ENCODE measurements at places on chromosomes 3 and 15.
A peak's percentile ranks its signal among the peaks of the same experiment; 100 is the strongest.

DNA sequence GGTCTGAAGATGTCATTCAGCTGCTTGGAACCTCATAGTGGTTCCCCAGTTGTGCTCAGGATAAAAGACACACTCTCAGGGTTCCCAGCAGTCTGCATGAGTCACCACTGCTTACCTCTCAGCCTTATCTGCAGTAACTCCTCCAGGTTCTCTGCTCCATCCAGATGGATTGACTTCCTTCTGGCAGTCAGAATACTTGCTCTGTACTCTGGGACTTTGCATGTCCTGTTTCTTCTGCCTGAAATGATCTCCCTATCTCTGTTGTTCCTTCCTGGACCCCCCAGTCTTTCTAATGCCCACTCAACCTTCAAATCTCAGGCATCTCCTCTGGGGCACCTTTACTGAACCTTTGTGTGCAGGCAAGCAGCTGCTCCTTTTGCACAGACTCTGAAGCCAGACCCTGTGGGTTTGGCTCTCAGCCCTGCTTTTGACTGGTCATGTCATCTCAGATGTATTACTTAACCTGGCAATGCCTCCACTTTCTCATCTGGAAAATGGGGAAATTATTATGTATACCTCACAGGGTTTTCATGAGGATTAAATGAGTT, 38.4 kb downstream of the ITPR1 start:
- DNase-seq: no peak

- DNase-seq: peak; percentile 51
Observed at GRCh38 chr3:12194209-12194608, 35.5 kb upstream of the TIMP4 start.

DNA sequence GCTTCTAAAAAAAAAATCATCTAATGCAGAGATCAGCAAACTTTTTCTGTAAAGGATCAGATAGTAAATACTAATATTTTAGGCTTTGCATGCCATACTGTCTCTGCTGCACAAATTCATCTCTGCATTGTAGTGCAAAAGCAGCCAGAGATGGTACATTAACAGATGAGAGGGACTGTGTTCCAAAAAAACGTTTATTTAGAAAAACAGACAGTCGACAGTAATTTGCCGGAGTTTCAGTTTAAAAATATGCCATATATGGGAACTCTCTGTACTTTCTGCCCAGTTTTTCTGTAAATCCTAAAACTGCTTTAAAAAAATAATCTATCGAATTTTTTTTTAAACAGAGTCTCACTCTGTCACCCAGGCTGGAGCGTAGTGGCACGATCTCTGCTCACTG, 14.3 kb downstream of the MINDY2 start:
- DNase-seq: no peak

DNA sequence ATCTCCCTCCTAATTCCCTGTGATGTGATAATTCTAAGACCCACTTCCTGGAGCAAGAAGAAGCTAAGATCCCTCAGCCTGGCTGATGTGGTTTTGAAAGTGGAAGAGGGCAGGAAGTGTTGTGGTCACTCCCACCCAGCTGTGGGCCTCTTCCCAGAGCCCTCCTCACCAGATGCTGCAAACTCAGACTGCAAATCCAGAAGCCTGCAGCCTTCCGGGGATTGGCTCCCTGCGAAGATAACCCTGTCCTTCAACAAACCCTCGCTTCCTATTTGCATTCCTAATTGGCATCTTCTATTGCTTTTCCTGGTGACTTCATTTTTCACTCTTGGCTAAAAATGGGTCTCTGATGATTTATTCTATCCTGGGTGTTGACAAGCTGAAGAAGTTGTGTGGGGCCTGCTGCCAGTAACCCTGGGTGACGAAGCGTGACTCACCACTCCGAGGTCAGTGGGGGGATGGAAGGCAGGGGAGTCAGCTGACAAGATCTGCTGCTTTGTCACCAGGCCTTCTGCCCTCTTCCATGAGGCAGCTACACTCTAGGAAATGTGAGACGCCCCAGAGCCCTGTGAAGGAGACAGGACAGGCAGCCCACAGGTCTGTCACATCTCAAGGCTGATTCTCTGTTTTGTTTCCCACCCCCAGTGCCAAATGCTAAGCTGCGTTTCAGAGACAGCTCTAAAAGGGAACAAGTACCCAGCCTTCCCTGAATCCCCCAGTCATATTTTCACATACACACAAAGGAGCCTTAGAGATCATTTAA, 99.7 kb upstream of the LIPC start:
- DNase-seq: peak; percentile 74

DNA sequence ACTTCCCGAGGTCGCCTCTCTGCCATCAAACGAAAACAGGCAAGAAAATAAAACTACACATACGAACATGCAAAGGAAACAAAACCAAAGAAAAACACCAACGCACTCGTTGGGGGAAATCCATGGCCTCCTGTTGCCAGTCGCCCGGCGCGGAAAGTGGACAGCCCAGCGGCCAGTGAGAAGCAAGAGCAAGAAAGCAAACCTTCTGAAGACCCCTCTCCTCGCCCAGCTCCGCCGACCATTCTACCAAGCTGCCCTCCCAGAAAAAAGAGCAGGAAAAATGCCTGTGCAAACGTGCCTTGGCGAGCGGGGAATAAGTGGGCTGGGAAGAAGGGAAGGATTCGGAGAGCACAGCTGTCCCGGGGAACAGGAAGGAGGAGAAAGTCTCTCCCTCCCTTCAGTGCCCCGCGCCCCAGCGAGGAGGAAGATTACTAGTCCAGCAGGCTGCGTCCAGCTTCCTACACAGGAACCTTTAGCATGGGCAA, 802 bp upstream of the NECTIN3 start:
- peak; percentile 5 for DNase-seq

GRCh38 chr3:100902572-100902971, 90.6 kb downstream of the ABI3BP start:
- DNase-seq: no peak

DNA sequence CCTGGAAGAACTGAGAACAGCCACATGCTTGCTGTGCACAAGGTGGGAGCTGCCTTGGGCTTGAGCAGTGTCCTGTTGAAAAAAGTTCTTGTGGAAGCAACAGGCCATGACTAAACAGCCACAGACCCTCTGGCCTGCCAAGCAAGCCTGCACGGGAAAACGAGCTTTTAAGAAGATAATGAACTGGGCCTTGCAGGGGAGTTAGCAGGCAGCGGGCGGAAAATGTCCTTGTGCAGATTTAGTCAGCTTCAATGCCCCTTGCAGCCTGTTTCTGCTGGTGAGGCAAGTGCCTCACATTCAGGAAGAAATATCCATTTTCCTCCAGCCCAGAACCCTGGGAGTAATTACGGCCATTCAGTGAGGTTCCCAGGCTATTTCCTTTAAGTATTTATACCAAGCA, 126.2 kb upstream of the KLHL25 start:
- no peak for DNase-seq

GRCh38 chr3:78812166-78812565, 955.6 kb downstream of the ROBO1 start:
- no peak for DNase-seq

- DNase-seq: peak; percentile 74
Observed at GRCh38 chr3:120908030-120908794, at the start of gene STXBP5L. Gene STXBP5L (plus strand): TSS chr3:120908205. CDS start chr3:120909579, 1,374 bp downstream.

DNA sequence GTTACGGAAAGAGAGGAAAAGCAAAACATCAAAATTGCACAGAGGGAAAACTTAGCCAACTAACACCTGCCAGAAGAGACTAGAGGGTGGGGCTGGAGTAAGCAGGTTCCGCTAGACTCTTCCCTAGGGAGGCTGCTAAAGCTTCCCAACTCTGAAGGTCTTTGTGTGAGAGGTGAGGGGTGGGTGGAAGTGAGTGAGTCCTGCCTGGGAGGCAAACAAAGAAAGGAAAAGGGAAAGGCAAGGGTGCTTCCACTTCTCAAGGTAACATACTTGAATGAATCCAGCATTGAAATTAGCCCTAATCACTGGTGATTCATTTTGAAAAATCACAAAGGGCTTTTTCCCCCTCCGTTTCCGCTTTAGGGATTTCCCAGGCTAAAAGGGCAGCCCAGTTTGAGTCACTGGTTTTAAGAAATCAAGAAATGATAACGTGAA, 220.5 kb upstream of the ADAMTS9 start:
- no peak for DNase-seq

DNA sequence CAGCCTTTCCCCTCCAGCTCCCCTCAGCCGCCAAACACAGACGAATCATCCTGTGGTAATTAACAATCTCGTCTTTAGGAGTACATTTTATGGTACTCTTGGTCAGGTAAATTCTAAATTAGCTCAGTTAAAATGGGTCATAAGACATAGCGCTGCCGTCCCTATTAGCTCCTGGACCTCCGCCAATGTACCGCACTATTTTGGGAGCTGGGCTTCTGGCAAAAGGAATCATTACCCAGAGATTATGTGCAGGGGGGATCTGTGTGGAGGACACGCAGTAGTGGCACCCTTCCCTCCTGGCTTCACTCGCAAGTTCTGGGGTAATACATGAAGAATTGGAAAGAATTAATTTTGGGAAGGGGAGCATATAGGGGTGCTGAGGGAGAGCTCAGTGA, 68.6 kb upstream of the ONECUT1 start:
- DNase-seq: no peak

- DNase-seq: no peak
Observed at GRCh38 chr15:50017522-50017921, 101.5 kb downstream of the ATP8B4 start.

GRCh38 chr3:176055836-176056235, 1141.4 kb downstream of the TBL1XR1 start:
- no peak for DNase-seq

DNA sequence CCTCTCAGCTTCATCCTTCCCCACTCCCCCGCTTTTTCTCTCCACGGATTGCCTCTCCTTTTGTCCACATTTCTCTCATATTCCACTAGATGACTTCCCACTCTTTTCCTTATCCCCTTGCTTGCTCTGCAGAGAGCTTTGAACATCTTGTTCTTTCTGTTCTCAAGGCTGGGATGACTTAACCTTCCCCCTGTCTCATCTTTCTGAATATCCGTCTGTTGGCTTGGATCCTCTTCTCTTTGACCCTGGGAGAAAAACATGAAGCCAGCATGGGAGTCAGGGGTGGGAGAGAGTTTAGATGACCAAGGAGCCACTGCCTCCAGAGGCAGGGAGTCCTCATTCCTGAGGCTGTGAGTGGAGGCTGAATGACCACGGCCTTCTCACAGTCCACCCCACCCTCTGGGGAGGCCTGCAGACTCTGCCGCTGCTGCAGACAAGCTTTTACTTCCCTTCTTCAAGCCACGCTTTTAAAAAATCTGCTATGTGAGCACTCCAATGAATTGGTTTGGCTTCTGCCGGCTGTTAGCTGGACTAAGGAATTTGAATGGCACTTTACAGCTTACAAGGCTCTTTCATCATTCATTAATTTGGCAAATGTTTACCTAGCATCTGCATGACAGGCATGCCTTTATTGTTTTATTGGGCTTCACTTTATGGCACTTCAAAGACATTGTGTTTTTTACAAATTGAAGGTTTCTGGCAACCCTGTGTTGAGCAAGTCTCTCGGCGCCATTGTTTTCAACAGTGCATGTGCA, 111.6 kb upstream of the SLC6A6 start:
- DNase-seq: no peak

DNA sequence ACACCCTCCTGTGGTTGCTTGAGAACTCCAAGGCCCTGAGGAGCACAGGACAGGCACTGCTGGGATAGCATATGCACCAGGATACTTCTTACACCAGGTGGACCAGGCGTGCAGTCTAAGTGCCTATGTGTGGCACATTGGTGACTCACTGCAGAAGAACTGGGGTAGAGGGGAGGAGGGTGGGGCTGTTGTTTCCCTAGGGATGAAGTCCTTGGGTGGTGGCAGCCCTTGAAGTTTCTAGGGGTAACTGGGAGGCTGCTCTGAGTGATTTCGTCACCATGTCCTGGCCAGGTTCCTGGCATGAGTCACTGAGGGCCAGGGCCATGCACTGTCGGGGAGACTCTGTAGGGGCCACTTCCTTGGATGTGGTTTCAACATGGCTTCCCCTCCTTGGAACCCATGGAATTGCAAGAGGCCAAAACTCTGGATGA, 15.9 kb downstream of the MYZAP start:
- DNase-seq: no peak

- no peak for DNase-seq
Observed at GRCh38 chr3:164467007-164467406, 611.3 kb downstream of the SI start.

Data from GM06990 (cell line).